ENCODE measurements at places on chromosomes 2 and 18. TPM values are rescaled to one million over a fixed set of nuclear protein-coding genes. Genes with fewer than 3 reads are reported as not detected.
A peak's percentile ranks its signal among the peaks of the same experiment; 100 is the strongest.

Gene GAREM1
- 13.0 TPM for polyA plus RNA-seq

Gene EGR4
- polyA plus RNA-seq = not detected

Gene MLPH
- 18.3 TPM for polyA plus RNA-seq

Gene OR6B2
- polyA plus RNA-seq = not detected

Gene ABHD3
- 8.0 TPM for polyA plus RNA-seq

DNA sequence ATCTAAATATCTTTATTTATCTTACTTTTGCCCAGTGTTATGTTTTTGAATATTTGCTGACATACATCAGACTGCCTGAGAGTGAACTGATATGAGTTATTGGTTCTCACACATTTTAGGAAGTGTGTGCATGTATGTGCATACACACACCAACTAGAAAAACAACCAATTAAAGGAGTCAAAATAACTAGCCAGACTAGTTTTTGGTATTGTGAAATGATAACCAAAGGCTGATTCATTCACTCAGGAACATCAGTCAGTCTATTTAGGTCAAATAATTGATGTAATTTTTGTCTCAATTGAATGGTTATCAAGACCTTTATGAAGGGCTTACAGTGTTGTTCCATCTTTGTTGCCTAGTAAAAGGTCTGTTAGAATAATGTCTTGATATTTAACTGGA, 369.3 kb upstream of the VRK2 start:
- DNase-seq = no peak

GRCh38 chr2:133434959-133435668, 133.1 kb downstream of the NCKAP5 start:
- DNase-seq = peak; percentile 78

DNA sequence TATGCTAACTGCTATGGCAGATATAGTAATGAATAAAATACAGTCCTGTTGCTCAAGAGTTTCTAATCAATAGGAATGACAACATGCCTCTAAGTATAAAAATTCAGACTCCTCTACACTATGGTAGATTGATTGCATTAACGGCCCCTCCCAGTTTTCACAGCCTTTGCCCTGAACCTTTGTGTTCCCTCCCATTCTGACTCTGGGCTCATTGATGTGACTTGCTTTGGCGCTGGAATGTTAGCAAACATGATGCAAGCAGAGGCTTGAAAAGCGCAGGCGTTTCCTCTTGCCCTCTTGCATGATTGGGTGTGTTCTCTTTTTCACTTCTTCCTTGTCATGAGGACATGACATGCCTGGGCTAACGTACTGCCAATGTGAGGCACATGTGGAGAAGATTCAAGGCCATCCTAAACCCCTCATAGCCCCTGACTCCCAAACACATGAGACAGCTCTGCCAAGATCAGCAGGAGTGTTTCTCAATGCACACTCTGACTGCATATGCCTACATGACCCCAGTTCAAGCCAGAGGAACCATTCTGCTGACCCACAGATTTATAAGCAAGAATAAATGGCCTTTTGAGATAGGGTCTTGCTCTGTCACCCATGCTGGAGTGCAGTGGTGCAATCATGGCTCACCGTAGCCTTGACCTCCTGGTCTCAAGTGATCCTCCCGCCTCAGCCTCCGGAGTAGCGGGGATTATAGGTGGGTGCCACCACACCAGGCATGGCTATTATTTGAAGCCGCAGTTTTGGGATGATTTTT, 49.7 kb upstream of the CD28 start:
- DNase-seq = peak; percentile 49

- DNase-seq = no peak
These were observed 335 bp downstream of the TRAK2 start for GRCh38 chr2:201450954-201451291.

GRCh38 chr2:200862532-200863000, 1.9 kb downstream of the CLK1 start:
- DNase-seq = no peak

GRCh38 chr2:39625927-39626270, 39.8 kb upstream of the TMEM178A start:
- no peak for DNase-seq

GRCh38 chr2:43482961-43483360, 112.9 kb downstream of the THADA start:
- DNase-seq = no peak

DNA sequence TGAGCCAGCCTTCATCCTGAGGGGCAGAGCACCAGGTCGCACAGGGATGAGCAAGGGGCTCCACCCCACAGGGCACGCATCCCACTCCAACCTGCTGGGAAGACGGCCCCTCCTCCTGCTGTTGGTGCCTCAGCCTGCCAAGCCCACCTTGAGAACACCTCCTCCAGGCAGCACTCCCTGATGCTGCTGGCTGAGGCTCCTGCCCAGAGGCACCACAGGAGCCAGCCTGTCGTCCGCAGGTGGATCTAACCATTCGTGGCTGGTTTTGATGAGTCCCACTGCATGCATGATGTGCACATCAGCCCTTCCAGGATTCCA, 58.4 kb downstream of the BIN1 start:
- DNase-seq = no peak

- DNase-seq = no peak
These were observed 357.0 kb upstream of the TMEFF2 start for GRCh38 chr2:192551760-192552159.

GRCh38 chr2:48856657-48857056, 101.1 kb upstream of the LHCGR start:
- no peak for DNase-seq

All from heart left ventricle (tissue), 16 donors.